Activated T-cell treated with anti-CD3 and anti-CD28 coated beads for 24 hours (primary cell): ENCODE measurements at places on chromosomes 3 and 15.

- DNase-seq, result no peak
These were observed 46.5 kb upstream of the CGNL1 start for GRCh38 chr15:57329582-57330367.

DNA sequence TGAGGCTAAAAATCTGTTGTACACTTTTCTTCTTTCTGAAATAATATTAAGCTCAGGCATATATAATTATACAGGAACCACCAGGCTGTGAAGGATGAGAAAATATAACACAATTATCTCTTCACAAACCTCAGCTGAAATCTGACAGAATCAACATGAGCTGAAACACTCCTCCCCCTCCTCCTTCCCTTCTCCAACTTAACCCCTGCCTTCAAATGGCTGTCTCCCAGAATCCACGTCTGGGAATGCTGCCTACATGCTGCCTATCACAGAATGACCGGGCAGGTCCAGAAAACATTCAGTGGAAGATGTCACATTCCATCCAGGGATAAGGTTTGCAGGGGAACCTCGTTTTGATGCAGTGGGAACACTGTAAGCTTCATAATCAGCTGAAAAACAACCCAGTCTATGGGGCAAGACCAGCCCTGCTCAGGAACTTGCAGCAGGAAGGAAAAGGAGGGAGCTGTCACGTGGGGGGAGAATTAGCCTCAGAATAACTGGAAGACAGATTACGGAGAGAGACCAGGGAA is 44.0 kb upstream of the SEMA6D start:
- no peak for DNase-seq

DNA sequence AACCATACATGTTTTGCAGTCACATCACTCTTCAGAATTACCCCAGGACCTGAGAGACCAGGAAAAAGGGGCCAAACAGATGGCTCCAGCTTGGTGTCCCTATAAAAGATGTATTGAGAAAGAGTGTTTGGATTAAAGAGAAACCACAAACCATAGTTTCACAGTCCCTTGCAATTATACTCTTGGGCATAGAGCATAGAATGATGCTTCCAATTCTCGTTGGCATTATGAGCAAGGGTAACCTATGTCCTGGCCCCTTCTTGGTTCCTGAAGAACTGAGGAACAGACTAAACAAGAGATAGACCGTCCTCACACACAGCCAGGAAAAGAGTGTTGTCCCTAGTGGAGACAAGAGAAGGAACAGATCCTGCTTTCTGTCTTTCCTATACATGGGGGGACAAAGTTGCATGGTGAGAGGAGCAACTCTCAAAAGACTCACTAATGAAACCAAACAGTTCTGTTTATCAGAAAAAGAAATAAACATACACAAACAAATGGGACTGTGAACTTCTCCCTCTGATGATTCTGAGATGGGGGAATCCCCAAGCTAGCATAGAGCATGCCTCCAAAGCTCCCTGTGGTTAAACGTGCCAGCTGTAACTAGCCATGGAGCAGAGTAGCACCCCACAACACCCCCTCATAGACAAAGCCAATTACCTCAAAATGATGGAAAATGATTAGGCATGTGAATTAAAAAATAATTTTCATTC is 908.6 kb downstream of the NTRK3 start:
- no peak for DNase-seq

- no peak for DNase-seq
These were observed 608 bp upstream of the PPCDC start for GRCh38 chr15:75022783-75023180.

- no peak for DNase-seq
These were observed 317.3 kb upstream of the WNT5A start for GRCh38 chr3:55804170-55805095.

DNA sequence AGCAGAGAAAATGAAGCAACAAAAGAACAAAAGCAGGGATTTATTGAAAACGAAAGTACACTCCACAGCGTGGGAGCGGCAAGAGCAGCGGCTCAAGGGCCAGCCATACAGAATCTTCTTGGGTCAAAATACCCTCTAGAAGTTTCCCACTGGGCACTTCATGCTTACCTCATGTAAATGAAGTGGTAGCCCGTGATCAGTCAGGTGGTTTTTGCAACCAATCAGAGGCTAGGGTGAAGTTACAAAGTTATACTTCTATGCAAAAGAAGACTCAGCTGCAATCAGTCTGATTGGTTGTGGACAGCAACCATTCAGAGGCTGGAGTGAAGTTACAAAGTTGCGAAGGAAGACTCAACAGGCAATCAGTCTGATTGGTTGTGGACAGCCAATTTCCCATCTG is 37.8 kb upstream of the TRH start:
- peak; percentile 2 for DNase-seq

GRCh38 chr3:154098376-154098775 is 22.8 kb upstream of the ARHGEF26 start:
- no peak for DNase-seq

DNA sequence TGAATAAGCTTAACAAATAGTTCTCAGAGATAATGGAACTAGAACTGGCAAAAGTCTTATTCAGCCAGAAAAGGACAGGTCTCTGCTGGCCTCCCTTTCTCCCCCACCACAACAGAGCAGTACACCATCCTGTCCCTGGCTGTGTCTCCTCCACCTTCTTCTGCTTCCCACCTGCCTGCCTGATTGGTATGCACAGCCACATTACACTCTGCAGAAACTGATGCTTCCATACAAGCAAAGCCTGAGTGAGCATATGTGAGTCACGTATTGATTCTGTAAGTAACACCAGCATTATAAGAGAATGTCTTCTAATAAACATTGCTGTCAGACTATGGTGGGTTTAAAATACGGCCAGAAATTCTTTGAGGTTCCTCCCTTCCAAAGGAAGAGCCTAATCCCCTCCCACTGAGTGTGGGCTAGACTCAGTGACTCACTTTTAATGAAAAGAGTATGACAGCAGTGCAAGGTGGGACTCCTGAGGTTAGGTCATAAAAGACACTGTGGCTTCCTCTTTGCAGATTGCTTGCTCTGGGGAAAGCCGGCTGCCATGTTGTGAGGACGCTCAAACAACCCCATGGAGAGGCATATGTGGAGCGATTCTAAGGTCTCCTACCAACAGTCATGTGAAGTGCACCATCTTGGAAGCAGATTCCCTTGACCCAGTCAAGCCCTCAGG is 44.4 kb downstream of the ANXA2 start:
- DNase-seq, result no peak

- no peak for DNase-seq
These were observed 65.5 kb upstream of the SLC7A14 start for GRCh38 chr3:170651260-170651845.

DNA sequence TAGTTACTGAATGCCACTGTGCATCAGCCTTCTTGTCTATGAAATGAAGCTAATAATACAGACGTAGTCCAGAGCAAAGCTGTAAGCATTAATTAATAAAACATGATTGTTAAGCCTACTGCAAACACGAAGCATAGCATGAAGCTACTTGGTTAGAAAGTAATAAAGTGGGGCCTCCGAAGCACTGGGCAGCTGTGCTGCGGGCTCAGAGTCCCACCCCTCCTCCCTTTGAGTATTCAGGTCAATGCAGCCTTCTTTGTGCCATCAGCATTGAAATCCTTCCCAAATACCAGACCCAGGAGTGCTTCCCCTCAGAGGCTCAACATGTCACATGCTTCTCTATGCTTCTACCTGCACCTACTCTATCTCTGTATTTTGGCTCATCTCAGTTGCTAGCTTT is 1112.6 kb downstream of the IGSF11 start:
- DNase-seq, result no peak

- no peak for DNase-seq
These were observed 133.3 kb downstream of the GRM7 start for GRCh38 chr3:6994081-6994668.
